ENCODE measurements at places on chromosomes 5 and 9.

GRCh38 chr5:16970826-16971225 is 34.7 kb upstream of the MYO10 start:
- no peak for DNase-seq

- no peak for DNase-seq
Measured at GRCh38 chr9:77215874-77216273, 38.5 kb downstream of the VPS13A start.

- no peak for DNase-seq
Measured at GRCh38 chr9:18994263-18994916, 38.6 kb downstream of the SAXO1 start.

DNA sequence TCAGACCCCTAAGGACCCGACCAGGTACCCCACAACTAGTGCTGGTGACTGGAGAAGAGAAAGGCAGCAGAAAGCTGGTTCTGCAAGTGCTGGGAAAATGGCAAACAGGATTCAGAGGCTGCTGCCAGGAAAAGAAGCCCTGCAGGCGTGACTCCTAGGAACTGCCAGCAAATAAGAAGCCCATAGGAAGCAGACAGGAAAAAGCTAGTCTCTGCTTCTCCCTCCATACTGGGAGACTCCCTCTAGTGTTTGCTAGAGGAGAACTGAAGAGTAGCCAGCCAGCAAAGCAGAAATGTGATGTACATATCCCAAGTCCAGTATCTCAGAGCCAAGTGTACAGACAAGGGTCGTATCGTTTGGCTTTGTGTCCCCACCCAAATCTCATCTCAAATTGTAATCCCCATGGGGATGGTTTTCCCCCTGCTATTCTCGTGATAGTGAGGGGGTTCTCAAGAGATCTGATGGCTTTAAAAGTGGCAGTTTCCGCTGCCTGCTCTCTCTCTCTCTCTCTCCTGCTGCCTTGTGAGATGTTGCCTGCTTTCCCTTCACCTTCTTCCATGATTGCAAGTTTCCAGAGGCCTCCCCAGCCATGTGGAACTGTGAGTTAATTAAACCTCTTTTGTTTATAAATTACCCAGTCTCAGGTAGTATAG is 38.1 kb upstream of the TUSC1 start:
- no peak for DNase-seq

- DNase-seq: no peak
Measured at GRCh38 chr5:53991942-53992341, 318.4 kb downstream of the ARL15 start.

- DNase-seq: no peak
Measured at GRCh38 chr5:171872666-171873065, 87.0 kb downstream of the SMIM23 start.

Measured in stimulated activated CD4-positive, alpha-beta T cell treated with anti-CD3 and anti-CD28 coated beads, Interleukin-2, amount 100 ng/mL, for 4 hours (primary cell).